ENCODE measurements at places on chromosomes 2 and 18. TPM values are rescaled to one million over a fixed set of nuclear protein-coding genes. Genes with fewer than 3 reads are reported as not detected.

- DNase-seq = no peak
These were observed 247.1 kb upstream of the NT5C1B start for GRCh38 chr2:18836436-18836835.

DNA sequence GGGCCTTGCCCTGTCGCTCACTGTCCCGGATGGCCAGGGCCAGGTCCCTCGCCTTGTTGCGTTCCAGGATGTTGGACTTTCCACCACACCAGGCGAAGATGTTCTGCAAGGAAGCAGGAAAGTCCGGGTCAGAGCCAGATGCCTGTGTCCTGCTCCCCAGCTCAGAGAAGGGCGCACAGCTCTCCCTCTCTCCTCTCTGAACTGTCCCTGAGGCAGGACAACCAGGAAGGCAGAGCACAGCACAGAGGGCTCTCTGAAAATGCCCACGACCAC is 11.0 kb downstream of the CAPG start:
- DNase-seq = no peak

GRCh38 chr18:75141734-75142133 is 67.2 kb downstream of the PTGR3 start:
- no peak for DNase-seq

DNA sequence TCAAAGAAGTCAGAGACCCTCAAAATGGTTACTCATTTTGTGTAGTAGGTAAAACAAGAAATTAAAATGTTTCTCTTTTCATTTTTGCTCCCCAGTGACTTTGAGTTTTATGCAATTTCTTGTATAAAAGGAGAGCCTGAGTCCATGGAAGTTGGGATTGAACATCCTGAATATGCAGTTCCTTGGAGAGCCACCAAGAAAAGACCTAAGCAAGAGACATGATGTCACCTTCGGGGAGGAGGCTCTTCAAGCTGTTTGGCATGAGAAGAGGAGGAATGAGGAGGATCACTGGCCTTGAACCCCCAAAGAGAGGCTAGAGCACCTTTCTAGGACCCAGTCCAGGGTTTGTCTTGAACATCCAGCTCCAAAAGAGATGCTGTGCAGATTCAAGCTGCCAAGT is 83.5 kb upstream of the STPG4 start:
- no peak for DNase-seq

The DLGAP1 gene
- 0.61 TPM for polyA plus RNA-seq

The TMX3 gene
- 37.7 TPM for polyA plus RNA-seq

All from B cell (primary cell).